ENCODE measurements at places on chromosomes 3 and 15.

DNA sequence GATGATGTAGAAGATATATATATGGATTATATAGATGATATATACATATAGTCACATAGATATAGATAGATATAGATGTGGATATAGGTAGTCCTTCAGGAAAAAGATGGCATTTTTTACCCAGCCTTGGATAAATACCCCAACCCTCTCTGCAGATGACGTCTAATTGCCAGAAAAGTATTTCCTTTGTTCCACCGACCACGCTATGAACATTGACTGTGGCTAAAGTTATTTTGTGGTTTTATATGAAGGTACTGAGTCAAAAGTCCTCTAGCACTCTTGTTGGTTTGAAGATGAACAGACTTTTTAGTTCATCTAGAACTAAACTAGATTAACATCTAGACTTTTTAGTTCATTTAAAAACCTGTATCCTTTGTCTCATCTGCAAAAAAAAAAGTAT is 207.7 kb downstream of the PLOD2 start:
- DNase-seq = no peak

DNA sequence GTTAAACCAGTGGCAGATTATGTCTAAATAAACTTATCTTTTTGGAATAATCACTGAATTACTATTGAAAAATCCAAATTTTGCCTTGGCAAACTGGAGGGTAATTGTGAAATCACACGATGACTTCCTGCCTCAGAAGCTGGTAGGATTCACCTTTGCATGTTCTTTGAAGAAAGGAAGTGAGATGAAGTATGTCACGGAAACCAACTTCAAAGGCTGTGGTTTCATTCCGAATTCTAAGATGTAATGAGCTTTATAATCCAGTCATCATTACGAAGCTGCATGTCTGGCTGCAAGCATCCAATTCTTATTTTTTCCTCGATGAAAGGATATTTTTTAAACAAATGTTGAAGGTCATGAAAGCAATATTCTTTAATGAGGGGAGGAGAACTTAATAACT is 15.0 kb upstream of the ZBED2 start:
- no peak for DNase-seq

- no peak for DNase-seq
Measured at GRCh38 chr3:190531406-190531805, 17.5 kb downstream of the IL1RAP start.

GRCh38 chr3:89289574-89290190 is 182.3 kb downstream of the EPHA3 start:
- no peak for DNase-seq

- DNase-seq = no peak
Measured at GRCh38 chr3:139472380-139473010, 3.8 kb downstream of the RBP2 start.

DNA sequence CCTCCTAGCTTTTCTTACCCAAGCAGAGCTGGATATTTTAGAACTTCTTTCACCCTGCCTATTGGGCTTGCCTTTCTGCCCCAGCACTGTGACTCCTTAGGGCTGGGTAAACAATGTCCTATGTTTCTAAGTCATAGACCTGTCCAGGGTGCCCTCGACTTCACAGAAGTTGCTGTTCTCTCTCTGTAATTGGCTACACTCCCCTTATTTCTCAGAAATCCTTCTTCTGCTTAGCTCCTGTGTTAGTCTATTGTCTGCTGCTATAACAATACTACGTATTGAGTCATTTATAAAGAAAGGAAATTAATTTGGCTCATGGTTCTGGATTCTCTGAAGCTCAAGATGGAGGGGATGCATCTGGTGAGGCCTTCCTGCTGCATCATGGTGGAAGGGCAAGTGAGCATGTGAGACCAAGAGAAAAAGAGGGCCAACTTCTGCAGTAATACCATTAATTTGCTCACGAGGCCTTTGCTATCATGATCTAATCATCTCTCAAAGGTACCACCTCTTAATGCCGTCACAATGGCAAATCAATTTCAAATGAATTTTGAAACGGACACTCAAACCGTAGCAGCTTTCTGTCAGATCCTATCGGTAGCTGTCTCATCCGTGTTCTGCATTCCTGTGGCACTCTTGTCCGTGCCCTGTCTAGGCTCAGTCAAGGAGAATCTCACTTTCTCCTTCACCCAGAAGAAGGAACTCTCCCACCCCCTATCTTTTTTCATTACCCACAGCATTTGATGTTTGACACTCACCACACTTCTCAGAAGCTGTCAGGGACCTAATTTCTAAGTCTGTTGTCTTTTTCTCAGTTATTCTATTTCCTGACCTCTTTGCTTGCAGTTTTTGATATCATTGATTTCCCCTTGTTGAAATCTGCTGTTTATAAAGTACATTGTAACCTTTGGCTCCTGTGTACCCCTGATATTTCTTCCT is 22.3 kb upstream of the GPR171 start:
- DNase-seq = no peak

GRCh38 chr3:139353920-139354556 is 10.2 kb downstream of the MRPS22 start:
- peak; percentile 57 for DNase-seq

- no peak for DNase-seq
Measured at GRCh38 chr3:154022606-154023005, 98.6 kb upstream of the ARHGEF26 start.

- no peak for DNase-seq
Measured at GRCh38 chr3:126418661-126419131, 24.0 kb downstream of the CFAP100 start.

DNA sequence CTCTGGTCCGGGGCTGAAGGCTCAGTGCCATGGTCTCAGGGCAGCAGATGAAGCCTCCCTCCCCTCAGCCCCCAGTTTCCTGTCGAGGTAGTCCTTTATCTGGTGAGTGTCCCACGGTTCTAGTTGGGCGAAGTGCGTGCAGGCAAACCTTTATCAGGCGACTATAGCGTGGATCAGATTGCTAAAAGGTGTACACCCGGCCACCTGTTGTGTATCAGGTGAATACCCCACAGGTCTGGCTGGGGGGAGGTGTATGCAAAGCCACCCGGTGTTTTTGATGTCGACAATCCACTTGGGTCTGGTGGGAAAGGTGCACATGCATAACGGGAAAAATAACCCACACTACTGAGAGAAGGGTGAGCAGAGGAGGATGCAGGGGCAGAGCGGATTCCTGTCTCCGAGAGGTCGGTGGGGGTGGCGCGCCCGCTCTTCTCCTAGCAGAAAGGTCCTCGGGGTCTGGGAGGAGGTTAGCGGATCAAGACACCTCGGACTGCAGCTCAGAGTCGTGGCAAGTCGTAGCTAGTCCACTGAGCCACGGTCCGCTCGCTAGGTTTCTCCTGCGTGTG is 507 bp downstream of the SLC12A6 start:
- DNase-seq = peak; percentile 40

GRCh38 chr3:197249542-197249941 is 48.9 kb downstream of the DLG1 start:
- DNase-seq = no peak

- DNase-seq = no peak
Measured at GRCh38 chr3:159082519-159082918, 280.7 kb downstream of the MFSD1 start.

DNA sequence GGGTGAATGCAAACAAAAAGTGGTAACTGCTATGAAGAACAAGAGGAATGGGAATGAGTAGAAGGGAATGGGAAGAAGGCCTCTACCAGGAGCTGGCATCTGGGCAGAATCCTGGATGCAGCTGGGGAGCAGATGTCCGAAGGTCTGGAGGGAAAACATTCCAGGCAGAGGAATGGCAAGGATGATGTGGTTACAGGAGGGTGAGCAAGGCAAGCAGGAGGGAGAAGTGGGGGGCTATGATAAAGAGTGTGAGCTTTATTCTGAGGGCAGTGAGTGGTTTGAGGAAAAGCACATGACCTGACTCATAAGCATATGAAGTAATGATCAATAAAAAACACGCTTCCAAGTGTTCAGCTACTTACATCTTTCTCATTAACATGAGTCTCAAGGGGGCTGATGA is 17.1 kb downstream of the SKIC8 start:
- DNase-seq = no peak

GRCh38 chr3:141644931-141645330 is 93.2 kb upstream of the RNF7 start:
- peak; percentile 26 for DNase-seq

All from cerebellar cortex (tissue), 1 donor.